ENCODE measurements at places on chromosomes 3 and 15. TPM values are rescaled to one million over a fixed set of nuclear protein-coding genes. Genes with fewer than 3 reads are reported as not detected.

NMNAT3 gene
- total RNA-seq: 4.8 TPM

LINGO1 gene
- not detected for total RNA-seq

TTLL13 gene
- total RNA-seq: not detected

SLCO2A1 gene
- not detected for total RNA-seq

POPDC2 gene
- total RNA-seq: 0.62 TPM

GABRR3 gene
- not detected for total RNA-seq

- peak; percentile 7 for DNase-seq
These were observed 33.8 kb downstream of the COL6A5 start for GRCh38 chr3:130379274-130379673.

DNA sequence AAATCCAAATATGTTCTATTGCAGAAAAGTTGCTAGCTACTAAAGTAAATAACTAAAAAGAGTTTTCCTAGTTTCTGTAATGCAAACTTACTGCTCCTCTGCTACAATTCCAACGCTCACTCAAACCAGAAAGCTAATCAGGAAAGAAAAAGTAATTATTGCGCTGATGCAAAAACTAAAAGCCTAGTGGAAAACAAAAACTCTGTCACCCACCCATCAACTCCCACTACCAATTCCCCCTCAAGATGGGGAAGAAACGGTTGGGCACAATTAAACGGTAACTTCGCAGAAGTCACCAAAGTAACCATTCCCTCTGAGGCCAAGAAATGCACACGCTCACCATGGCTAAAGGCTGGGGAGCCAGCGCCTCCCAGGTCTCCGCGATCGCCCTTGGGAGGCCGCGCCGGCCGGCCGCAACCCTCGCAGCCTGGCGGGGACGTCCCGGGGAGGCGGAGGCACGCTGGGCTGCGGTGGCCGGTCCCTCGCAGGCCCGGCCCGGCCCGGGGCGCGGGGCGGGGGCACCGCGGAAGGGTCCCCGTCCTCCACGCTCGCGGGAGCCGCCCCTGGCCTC, 684 bp downstream of the SLTM start:
- peak; percentile 9 for DNase-seq

- no peak for DNase-seq
These were observed 114.5 kb upstream of the STRIT1 start for GRCh38 chr3:155407971-155408370.

- DNase-seq: peak; percentile 90
These were observed 40.9 kb upstream of the SMAD3 start for GRCh38 chr15:67024314-67024997.

GRCh38 chr3:29527246-29527645, 246.4 kb downstream of the RBMS3 start:
- no peak for DNase-seq

- DNase-seq: no peak
These were observed 160.5 kb downstream of the SEMA6D start for GRCh38 chr15:47877836-47878235.

- no peak for DNase-seq
These were observed 107.0 kb downstream of the TOP2B start for GRCh38 chr3:25557694-25558093.

- DNase-seq: no peak
These were observed 111.0 kb upstream of the STRIT1 start for GRCh38 chr3:155404486-155404885.

Measured in PC-3 (cell line).